ENCODE measurements at places on chromosomes 2 and 18. TPM values are rescaled to one million over a fixed set of nuclear protein-coding genes. Genes with fewer than 3 reads are reported as not detected.

DNA sequence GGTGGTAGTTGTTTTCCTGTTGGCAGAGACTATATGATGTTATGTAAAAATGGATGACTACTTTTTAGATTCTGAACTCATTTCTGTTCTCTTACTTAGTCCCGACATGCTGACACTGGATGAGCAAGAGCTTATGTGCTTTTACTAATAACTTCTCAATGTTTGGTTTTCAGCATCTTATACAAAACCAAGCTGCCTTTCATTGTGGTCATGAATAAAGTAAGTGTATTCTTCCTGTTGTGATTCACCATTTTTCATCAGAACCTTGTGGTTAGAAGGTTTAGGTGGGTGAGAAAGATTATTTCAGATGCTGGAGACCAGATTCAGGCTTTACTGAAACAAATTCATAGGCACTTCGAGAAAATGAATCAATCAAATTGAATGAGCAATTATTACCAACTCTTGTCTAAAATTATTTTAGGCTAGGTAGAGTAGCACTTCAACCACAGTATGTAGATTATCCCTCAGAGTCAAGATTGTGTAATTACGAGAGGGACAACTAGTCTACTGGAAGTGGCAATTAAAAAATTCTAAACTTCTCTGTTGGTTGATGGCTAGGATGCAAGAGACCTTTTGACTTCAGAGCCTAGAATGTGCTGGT lies 9.3 kb downstream of the GPN1 start:
- no peak for DNase-seq

The DNAH6 gene
- not detected for total RNA-seq

The C18orf54 gene
- 9.8 TPM for total RNA-seq

The LBX2 gene
- 1.3 TPM for total RNA-seq

GRCh38 chr18:58382446-58382845 lies 246.4 kb downstream of the ALPK2 start:
- DNase-seq: no peak

The HOXD3 gene
- not detected for total RNA-seq

The FAM228B gene
- 2.5 TPM for total RNA-seq

DNA sequence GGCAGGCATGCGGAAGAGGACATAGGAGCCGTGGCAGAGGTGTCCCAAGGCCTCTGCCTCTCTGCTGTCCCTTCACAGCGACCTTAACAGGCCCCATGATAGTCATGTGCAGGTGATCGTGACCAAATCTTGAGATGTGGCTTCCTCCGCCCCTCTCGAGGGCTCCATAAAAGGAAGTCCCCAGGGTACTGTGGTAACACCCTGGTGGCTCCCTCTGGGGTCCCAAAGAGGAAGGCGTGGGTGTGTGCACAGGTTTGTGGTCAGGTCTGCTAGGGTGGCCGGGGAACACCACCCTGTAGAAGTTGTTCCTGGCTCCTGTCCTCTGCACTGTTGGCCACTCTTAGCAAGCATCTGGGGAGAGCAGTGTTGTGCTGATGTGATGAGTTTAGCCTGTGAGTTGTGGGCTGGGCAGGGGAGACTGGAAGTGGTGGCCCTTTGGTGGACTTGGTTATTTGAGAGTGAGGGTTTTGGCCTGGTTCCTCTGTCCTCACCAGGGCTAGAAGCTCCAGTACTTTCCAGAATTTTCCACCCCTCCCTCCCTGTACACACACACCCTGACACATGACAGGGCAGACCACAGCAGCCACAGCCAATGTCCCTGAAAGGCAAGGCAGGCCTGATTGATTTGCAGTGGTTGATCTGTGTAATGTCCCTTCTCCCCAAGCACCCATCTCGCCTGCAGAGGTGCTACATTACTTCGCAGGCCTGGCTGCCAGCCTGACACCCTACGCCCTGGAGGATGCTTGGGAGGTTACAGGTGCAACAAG lies 68.9 kb upstream of the BOD1L2 start:
- no peak for DNase-seq

DNA sequence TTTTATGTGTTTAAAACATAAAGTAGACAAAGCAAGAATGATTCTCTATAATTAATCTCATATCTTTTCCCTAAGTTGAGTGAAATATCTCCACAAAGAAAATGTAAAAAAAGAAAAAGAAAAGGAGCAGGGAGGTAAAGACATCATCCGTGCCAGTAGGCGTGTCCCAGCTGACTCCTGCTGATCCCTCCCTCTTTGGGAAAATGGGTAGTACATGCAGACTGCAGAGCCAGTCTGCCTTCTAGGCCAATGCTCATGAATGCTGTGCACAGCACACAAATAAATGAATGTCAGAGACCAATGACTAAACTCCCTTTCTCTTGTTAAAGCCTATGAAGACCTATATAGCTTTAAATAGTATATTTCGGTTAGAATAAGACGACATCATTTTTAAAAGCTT lies 64.7 kb downstream of the RAPH1 start:
- no peak for DNase-seq

The DAW1 gene
- total RNA-seq: 0.08 TPM

GRCh38 chr2:62787386-62787785 lies 81.9 kb downstream of the EHBP1 start:
- DNase-seq: peak; percentile 8

- DNase-seq: no peak
Measured at GRCh38 chr2:217061916-217062505, 202.1 kb upstream of the TNP1 start.

GRCh38 chr18:62060820-62061219 lies 126.0 kb downstream of the PIGN start:
- DNase-seq: no peak

The PXDN gene
- total RNA-seq: 322 TPM
